CD4-positive, alpha-beta memory T cell (primary cell): ENCODE measurements at places on chromosomes 3 and 15.
A peak's percentile ranks its signal among the peaks of the same experiment; 100 is the strongest.

DNA sequence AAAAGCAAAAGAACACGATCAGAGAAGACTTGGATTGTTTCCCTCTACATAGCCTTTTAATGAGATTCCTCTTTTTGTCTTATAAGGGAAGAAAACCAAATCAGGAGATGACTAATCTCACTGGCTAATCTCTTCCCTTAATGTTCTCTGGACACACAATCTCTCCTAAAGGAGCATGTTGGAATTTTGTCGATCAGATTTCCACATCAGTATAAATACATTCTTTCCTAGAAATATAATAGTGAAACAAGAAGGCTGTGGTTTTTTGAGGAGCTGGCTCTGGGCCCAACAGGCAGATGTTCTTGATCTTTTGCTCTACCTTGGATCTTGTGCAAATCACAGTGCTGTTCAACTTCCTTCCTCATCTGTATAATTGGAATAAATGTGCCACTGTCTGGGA lies 94.0 kb downstream of the GTPBP8 start:
- no peak for DNase-seq

DNA sequence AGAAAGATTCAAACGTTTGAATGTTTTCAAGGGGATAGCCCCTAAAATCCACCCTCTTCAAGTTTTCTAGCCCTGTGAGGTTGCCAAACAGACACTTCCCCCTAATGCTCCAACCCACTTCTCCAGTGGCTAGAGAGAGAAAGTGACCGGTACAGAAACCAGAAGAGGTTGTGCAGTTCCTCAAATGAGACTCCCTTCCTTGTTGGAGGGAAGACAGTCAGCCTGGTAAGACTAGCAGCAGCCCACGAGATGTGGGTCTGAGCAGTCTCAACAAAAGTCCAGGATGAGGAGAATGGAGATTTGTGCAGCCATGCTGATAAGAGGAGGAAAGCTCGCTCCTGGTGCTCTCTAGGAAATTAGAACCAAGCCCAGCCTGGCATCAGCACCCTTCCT lies 222.8 kb upstream of the TPRG1 start:
- DNase-seq = no peak

DNA sequence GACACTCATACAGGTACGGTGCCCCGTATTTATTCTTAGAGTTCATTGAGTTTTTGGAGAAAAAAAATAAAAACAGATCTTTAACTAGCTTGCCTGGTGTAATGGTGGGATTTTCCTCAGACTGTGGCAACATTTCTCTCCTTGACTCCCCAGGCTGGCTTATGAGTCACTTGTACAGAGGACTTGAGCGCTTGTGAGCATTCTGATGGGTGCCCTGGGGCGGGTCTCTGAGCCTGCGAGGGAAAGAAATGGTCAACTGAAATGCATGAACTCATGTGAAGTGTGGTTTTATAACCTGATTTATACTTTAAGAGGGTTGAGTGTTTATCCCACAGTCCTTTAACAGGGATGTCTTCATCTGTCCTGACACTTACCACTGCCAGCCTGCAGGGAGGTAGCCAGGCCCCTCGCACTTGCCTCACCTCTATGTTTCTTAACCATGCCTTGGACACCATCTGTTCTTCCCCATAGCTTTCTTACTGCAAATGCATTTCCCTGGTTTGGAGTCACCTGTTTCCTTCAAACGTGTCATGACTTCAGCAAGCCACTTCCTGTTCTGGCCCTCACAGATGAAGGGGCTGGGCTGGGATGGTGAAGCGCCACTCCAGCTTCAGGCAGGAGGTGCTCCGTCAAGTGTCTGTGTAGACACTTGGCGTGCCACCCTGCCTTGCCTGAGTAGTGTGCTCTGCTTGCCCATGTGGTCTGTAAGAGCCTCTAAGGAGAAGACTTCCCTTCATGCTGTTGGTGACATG lies 118.7 kb downstream of the PDE8A start:
- no peak for DNase-seq

- DNase-seq = no peak
Measured at GRCh38 chr15:99989095-99989494, 255.9 kb upstream of the LYSMD4 start.

- DNase-seq = no peak
Measured at GRCh38 chr3:124056846-124057245, 64.9 kb upstream of the ROPN1 start.

GRCh38 chr15:69469467-69470201 lies 17.0 kb downstream of the RPLP1 start:
- DNase-seq = no peak

DNA sequence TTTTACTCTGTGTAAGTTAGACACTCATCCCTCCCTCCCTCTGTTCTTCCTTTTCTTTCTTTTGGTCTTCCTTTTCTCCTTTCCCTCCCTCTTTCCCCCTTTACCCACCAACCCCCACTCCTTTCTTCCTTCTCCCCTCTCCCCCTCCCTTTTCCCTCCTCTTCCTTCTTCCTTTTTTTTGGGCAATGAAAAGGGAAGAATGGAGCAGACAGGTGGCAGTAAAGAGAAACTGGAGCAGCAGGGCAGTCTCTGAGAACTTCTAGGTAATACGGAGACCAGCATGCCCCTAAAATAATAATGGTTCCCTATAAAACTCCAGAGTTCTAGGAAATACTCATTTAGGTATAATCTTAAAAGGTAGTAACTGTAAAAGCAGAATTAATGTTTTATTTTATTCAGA lies 11.4 kb upstream of the GPR171 start:
- DNase-seq = no peak

GRCh38 chr3:50575372-50575771 lies 6.0 kb downstream of the HEMK1 start:
- DNase-seq = no peak

GRCh38 chr15:67190813-67191212 lies 63.6 kb downstream of the AAGAB start:
- DNase-seq = no peak

- DNase-seq = peak; percentile 73
Measured at GRCh38 chr3:53044711-53045517, 959 bp downstream of the SFMBT1 start.

DNA sequence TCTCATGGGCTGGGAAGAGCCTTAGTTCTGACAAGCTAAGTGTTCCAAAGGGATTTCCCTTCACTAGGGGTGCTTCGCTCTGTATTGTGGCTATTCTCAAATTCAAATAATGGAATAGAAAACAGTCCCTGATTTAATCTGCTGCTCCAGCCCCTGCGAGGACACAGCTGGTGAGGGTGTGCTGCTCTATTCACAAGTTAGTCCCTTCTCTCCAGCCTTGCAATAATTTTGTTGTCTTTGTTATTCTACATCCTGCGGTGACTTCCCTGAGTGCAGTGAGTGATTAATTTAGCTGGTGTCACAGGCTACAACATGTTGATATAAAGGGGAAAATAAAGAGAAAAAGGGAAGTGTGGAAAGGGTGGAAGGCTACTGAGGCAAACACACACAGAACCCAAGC lies 180.5 kb upstream of the VEPH1 start:
- DNase-seq = no peak

GRCh38 chr3:190032923-190033322 lies 87.8 kb downstream of the P3H2 start:
- DNase-seq = no peak

GRCh38 chr3:150577855-150578254 lies 25.3 kb upstream of the SELENOT start:
- DNase-seq = no peak

DNA sequence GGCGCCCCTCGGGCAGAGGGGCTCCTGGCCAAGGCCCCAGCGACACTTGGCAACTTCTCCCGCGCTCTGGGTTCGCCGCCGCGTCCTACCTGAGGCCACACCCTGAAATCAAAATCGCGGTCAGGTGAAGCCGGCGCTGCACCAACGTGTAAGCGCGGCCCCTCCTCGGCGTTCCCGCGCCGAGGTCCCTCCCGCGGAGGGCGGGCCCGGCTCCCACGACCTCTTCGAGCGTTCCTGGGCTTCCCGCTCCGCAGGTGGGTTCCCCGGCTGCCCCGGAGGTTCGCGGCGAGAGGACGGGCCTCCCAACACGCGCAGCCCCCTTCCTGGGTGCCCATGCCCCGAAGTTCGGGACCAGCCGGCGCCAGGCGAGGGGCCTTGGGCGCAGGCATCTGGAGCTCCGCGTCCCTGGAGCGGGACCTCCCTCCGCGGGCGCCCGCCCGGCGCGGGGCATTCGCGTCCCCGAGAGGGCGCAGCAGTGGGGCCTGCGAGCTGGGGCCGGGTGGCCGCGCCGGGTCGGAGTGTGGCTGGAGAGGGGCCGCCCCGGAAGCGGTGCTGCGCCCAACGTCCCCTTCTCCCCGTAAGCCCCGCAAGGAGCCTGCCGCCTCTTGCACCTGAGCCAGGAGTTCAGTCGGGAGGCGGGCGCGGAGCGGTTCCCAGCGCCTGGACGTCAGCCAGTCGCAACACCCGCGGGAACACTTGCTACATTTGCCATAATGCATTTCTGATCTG lies 13.7 kb downstream of the PAK6 start:
- no peak for DNase-seq

DNA sequence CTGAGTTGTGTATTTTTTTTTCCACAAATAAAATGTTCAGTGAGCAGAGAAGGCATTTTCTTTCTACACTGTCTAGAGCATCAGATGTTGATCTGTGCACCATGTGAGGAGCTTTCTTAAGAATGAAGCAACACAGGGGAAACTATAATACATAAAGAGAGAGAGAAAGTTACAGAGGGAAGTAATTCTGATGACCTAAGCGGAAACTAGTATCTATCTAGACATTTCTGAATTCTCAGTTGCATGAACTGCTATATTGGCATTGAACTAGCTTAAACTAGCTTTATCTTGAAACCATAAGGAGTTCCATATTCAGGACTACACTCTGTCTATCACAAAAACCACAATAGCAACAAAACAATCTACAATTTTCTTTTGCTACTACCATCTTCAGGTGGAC lies 822.4 kb downstream of the VGLL3 start:
- no peak for DNase-seq

DNA sequence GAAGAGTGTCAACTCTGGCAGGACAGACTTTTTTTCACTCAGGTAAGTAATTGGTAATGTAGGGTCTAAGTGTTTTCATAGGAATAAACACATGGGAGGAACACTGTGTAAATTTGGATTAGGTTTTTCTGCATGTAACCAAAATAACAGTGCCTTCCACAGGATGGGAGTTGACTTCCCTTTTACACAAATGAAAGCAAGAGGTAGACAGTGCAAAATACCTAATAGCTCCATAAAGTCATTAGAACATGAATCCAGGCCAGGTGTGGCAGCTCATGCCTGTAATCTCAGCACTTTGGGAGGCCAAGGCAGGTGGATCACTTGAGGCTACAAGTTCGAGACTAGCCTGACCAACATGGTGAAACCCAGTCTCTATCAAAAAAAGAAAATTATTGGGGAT lies 25.5 kb upstream of the MYO1E start:
- no peak for DNase-seq

GRCh38 chr15:68783226-68784058 lies 37.3 kb downstream of the ANP32A start:
- peak; percentile 61 for DNase-seq

GRCh38 chr15:31335989-31336592 lies 9.5 kb downstream of the KLF13 start:
- DNase-seq = no peak

DNA sequence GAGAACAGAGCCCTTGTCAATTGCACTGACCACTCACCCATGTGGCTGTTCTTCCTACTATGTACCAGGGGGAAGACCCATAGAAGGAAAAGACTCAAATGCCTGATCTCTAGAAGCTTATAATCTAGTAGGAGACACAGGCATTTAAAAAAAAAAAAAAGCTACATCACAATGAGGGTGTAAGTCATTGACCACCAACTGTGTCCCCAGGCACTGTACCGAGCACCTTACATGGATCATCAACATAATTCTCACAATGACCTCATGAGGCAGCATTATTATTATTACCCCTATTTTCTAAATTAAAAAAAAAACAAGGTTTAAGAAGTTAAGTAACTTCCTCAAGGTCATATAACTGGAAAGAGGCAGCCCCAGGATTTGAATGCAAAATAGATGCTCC lies 247.4 kb downstream of the SHOX2 start:
- DNase-seq = no peak

- no peak for DNase-seq
Measured at GRCh38 chr15:99057020-99057419, 47.9 kb upstream of the SYNM start.

DNA sequence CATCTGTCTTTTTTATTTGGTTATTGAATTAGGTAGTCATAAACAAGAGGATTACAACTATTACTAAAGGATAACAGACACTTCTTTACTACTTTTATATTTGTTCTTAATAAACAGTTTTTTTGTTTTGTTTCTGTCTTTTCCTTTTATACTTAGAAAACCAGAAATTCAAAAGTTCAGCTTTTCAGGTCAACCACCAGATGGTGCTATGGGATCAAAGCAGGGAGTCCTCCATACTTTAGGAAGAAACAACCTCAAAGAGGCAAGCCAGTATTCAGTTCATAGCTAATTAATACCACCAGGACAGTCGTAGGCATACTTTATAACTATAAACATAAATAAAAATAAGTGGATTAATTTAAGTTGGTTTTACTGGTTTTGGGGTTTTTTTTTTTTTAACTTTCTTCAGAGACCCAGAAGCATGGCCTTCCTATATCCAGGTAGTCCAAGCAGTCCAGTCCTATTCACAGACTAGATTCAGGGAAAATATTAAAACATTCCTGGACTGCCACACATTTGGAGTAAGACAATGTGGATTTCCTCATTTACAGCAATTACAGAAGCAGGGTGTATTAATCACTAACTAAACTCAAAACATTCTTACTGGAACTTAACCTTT lies 16.0 kb upstream of the EID1 start:
- peak; percentile 65 for DNase-seq

GRCh38 chr3:155164306-155164705 lies 84.2 kb downstream of the MME start:
- DNase-seq = no peak

- no peak for DNase-seq
Measured at GRCh38 chr15:70353606-70354345, 256.1 kb upstream of the TLE3 start.

DNA sequence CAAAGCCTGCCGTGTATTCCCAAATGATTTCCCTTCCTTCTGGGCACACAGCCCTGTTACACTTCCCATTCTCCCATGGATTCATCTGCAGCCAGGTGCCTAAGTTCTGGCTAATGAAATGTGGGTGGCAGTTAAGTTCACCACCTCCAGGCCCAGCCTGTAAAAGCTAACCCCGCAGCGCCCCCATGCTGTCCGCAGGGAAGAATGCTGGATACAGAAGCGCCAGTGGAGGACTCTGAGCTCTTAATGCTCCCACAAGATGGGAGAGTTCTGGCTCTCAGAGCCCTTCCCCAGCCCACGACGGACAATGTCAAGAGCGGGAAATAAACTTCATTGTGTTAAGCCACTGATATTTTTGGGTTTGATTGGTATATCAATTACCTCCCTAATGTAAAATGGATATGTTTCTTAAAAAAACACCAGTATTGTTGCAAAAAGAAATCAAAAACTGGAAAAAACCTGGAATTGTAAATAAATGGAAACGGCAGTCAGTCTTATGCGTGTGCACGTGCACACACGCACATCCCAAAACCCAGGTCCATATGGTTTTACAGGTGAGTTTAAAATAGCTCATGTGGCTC lies 37.7 kb upstream of the FGD5 start:
- no peak for DNase-seq

DNA sequence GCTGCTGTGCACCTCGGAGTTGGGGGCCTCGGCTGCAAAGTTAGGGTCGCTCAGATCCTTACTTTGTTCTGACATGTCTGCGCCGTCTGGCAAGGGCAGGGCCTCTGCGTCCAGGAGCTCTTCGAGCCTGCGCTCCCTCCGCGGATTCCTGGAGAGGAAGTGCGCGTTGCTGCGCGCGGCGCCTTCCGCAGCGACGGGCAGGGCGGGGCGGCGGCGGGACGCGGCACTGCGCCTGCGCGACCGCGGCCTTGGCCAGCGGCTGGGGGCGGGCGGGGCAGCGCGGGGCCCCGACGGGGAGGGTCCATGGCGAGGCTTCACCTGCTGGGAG lies at the start of gene NDN:
TSS of gene NDN (minus strand) at position 163 of the 328 bp plus-strand sequence. CDS start at position 75, 88 bp downstream.
- DNase-seq = no peak

GRCh38 chr15:42090781-42091180 lies 3.6 kb downstream of the PLA2G4D start:
- no peak for DNase-seq
